ENCODE measurements at places on chromosomes 13 and 19. TPM values are rescaled to one million over a fixed set of nuclear protein-coding genes. Genes with fewer than 3 reads are reported as not detected.

DNA sequence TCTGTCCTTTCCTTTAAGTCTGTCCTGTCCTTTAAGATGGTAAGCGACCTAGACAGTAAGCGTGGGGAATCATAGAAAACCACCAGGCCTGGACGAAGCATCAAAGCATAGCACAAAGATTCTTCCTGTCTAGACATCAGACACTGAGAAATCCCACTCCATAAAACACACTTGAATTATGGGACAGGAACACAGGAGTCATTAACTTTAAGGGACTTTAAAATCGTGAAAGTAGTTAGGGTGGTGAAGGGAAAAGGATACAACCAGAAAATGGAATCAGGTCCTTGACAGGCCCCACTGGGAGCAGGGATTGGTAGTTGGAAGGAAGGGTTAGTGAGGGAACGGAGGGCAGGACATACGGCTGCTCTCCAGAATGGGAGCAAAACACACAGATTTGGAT, 31.6 kb upstream of the C1QTNF9 start:
- DNase-seq: no peak

The ZNF471 gene
- 1.1 TPM for total RNA-seq

The LILRB5 gene
- 0.52 TPM for total RNA-seq

GRCh38 chr13:58953638-58954037, 1210.1 kb downstream of the DIAPH3 start:
- no peak for DNase-seq

DNA sequence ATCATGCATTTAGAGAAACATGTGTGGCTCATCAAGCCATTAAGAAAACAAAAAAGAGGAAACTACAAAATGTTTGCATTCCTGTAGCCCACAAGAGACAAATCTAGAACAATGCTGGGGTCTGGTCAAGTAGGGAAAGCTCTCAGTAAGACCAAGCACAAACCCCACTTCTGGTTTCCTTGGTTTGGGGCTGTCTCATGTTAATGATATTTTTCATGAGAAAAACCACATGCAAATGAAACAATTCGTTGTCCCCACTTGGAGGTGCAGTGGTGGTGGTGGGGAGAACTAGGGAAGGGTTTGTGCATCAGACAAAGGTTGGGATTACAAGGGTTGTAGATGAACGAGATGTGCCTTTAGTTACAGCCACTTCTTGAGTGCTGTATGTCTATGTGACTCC, 7.0 kb upstream of the RB1 start:
- no peak for DNase-seq

- no peak for DNase-seq
Measured at GRCh38 chr19:33214596-33214995, 11.1 kb downstream of the SLC7A10 start.

GRCh38 chr19:46303691-46304397, 7.0 kb downstream of the HIF3A start:
- DNase-seq: no peak

Data from CD4-positive, alpha-beta memory T cell (primary cell).